ENCODE measurements at places on chromosomes 2 and 18.

- DNase-seq: no peak
Measured at GRCh38 chr2:162000431-162000830, 73.6 kb downstream of the DPP4 start.

- no peak for DNase-seq
Measured at GRCh38 chr18:7876354-7877104, 309.4 kb downstream of the PTPRM start.

- DNase-seq: no peak
Measured at GRCh38 chr18:59876310-59876626, 23.5 kb upstream of the PMAIP1 start.

- no peak for DNase-seq
Measured at GRCh38 chr18:6406075-6406909, 8.4 kb downstream of the L3MBTL4 start.

DNA sequence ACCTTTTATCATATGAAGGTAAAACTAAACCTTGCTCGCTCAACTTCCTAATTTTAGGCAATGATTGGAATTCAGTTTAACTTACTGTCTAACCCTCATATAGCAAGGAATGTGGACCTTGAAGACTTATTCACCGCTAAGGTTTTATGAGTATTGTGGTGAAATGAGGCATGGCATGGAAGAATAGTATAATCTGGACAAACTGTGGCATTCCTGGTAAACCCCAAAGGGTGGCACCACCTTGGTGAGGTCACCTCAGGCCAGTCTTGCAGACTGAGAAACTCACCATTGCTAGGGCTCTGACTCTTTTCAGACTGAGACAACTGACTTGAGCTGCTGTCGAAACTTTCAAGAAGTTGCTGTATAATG lies 51.1 kb upstream of the EHBP1 start:
- no peak for DNase-seq

- no peak for DNase-seq
Measured at GRCh38 chr2:198880421-198880820, 577.3 kb downstream of the SATB2 start.

DNA sequence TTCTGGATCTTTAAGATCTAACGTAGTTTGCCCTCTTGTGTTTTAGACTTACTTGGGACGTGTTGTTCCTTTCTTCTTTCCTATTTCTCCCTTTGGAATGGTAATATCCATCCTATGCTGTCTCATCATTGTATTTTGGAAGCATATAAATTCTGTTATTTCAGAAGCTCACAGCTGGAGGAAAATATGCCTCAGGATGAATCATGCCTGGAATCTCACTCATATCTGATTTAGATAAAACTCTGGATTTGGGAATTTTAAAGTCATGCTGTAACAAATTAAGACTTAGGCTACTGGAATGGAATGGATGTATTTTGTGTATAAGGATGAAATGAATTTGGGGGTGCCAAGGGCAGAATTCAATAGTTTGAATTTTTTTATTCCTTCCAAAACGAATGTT lies 245.2 kb upstream of the GULP1 start:
- DNase-seq: no peak

DNA sequence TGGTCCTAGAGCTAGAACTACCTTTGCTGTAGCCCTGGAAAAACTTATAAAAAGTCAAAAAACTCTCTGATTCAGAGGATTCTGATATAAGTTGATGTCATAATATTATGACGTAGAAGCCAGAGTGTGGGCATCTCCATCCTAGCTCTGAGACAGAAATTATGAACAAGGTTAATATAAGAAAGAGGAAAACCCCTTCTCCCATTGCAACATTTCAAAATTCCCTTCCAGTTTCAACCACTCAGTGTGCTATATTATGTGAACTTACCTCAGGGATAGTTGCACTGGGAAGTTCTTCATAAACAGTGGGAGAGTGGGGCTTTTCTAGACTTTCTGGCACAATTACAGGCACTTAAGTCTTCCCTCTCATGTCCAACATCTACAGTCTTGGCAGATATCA lies 171.6 kb downstream of the PIK3C3 start:
- no peak for DNase-seq

DNA sequence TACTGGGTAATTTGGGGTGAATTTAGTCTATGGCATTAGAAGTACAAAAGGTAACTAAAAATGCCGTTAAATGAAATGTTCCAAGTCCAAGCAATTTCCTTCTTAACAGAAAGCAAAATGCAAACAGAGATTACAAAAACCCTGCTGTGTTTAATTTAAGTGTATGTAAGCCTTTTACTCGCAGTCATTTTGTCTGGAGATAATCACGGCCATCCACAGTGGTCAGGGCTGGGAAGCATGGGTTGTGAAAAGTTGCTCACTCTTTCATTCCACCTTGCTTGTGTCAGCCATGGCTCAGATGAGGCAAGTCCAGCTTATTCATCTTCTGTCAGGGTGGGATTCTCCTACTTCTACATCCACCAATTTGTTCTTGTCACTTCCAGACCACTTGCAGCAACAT lies 983.6 kb upstream of the ZEB2 start:
- DNase-seq: no peak

DNA sequence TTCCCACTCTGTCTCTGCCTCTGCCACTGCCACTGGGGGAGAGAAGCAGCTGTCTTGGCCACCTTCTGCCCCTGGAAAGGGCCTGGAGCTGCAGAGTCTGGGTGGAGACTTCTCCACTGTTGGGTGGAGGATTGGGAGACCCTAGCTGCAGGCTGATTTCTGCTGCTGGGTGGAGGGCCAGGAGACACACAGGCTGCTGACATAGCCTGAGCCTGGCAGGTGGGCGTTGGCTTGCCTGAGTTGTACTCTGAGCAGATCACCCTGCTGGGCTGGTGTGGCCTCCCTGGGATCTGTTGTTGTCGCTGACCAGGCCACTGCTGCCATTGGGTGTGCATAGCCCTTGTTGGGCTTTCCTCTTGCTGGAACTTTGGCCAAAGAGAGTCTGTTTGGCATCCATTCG lies 64.3 kb downstream of the ARHGEF4 start:
- DNase-seq: no peak

DNA sequence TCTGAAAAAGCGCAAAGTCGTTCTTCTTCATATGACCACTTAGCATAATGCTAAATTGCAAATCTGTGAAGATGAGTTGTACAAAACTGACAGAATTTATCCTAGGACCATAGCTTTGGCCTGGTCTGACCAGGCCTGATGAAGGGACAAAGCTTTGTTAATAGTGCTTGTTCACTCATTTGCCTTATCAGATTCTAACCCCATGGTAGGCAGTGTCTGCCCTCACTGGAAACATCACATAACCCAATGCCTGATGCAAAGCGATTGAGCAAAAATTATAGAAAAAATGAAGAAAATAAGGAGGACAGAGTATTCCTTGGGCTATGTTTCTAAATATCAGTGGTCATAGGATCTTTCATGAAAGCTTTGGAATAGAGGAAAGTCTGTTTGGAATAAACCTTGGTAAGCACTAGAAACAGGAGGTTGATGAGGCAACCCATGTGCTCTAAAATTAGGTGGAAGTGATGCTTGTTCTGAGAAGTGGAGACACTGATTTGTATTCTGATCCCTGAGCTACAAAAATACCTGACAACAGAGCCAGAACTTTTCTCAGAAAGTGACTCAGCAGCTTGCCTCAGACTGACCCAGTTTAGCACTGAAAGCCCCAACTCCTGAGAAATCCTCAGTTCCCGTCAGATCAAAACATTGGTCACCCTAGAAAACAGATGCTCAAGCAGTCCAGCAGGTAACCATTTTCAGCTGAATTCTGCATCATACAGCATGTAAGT lies 131.4 kb upstream of the MAPRE2 start:
- no peak for DNase-seq

- no peak for DNase-seq
Measured at GRCh38 chr2:6968319-6969100, 51.3 kb downstream of the RNF144A start.

DNA sequence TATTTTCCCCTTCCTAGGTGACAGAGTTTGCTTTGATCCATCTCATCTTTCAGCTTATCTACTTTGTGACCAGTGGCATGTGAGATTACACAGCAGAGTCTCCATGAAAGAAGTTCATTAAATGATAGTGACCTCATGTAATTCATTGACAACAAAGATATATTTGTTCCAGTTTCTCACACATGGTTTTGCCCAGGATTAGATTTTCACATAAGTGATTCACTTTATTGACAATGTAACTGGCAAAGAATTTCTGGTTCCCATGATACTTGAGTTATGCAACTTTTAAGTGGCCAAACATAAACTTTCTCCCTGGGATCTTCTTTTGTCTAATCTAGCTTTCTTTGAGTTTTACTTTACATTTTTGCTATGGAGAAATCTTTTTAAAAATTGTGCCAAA lies 50.0 kb downstream of the MC4R start:
- no peak for DNase-seq

DNA sequence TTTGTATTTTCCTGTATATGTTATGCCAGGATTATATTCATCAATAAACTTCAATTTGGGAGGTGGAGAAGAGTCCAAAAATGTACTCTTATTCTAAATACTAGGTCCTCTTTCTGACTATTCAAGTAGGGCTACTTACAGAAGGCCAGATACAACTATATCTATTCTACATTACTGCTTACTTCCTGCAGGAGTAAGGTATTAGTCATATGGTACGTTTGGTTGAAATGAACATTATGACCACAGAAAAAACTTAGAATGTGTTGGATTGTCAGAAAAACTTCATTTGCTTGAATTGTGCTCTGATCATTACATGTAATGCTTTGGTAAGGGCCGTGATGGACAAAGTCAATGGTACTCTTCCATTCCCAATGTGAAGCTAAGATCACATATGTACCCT lies 35.0 kb downstream of the STAT4 start:
- DNase-seq: no peak

DNA sequence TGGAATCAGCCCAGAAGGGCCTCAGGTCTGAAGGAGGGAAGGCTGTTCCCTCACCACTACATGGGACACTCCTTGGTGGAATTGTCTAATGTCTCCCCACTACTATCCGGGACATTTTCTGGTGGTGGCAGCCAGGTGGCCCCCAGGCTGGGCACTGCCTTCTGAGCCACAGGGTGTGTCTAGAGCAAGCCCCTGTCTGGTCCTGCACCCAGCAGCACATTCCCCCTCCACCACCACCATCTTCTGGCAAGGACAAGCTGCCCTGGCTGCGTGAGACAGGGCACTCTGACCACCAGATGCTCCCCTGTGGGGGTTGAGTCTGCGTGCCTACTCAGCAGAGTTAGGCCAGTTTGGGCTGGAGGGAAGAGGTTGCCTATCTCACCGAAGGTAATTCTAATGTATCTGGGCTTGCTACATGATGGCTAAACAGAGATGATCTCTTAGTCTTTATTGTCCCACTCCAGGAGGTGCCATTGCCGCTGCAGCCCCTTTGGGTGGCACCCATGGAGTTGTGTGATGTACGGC lies 106.3 kb downstream of the PLB1 start:
- DNase-seq: no peak

DNA sequence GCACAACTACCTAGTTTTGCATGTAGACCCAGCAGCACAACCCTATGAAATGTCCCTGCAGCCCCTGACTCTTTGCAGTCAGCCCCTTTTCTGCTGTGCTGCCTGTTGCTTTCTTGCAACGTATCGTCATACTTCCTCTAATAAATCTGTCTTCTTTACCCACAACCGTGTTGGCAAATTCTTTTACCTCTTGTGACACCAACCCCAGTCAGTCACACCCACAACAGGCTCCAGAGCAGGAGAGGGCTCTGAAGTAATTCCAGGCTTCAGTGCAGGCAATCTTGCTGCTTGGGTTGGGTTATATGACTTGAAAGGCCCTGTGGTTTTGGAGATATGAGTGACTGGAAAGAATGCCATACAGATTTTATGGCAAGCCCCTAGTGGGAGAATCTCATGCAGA lies 79.1 kb upstream of the KCNH7 start:
- no peak for DNase-seq

GRCh38 chr2:112579241-112579640 lies 5.2 kb upstream of the CHCHD5 start:
- no peak for DNase-seq

- no peak for DNase-seq
Measured at GRCh38 chr2:36800381-36800780, 103.9 kb downstream of the VIT start.

- DNase-seq: no peak
Measured at GRCh38 chr18:48605408-48605845, 66.6 kb downstream of the CTIF start.

DNA sequence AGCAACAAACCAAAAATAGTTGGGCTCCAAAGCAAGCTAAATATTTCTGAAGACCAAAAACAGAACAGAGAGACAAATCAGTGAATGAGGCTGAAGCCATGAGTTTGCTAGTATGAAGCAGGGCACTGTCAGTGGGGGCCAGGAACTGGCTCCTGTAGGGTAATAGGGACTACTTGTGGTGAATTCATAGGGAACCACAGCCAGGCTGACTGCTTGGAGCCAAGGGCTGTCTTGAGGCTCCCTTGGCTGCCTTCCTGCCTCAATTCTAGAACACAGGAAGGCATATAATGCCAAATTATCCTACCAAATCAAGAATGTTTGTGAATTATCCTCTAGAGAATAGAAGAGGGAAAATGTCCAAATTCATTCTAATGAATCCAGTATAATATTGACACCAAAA lies 406.0 kb downstream of the CCDC85A start:
- no peak for DNase-seq

DNA sequence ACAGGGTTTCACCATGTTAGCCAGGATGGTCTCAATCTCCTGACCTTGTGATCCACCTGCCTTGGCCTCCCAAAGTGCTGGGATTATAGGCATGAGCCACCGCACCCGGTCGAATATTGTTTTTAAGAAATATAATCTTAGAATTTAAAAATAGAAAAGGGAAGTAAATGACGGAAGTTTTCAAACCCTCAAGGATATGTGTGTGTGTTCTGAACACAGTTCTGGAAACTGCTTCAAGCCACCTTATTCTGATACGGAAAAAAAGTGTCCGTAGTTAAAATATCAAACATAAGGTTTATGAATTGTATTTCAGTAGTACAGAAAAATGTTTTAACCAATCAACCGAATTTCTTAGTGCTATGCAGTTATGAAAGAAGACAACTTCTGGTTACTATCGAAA lies 115.9 kb downstream of the UPP2 start:
- no peak for DNase-seq

DNA sequence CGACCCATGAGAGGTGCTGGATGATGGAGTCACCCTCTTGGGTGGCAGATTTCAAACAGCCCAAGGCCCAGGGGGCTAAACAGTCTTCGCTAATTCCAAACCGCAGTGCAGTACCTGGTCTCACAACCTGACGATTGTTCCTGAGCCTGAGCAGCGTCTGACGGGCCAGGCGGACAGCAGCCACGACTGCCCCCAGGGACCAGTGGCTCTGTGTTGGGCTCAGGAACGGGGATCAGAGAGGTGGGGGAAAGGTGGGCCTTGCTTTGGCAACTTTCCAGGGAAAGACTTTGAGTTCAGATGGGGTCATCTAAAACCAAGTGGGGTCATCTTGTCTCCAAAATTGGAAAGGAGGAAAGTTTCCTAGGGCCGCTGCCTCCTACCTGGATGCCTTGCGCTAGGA lies 492 bp downstream of the COLEC11 start:
- no peak for DNase-seq

Data from naive B cell (primary cell).